ENCODE measurements at places on chromosomes 6 and 20.

GRCh38 chr6:147161974-147162495, 42.2 kb upstream of the STXBP5 start:
- peak; percentile 79 for ATAC-seq

DNA sequence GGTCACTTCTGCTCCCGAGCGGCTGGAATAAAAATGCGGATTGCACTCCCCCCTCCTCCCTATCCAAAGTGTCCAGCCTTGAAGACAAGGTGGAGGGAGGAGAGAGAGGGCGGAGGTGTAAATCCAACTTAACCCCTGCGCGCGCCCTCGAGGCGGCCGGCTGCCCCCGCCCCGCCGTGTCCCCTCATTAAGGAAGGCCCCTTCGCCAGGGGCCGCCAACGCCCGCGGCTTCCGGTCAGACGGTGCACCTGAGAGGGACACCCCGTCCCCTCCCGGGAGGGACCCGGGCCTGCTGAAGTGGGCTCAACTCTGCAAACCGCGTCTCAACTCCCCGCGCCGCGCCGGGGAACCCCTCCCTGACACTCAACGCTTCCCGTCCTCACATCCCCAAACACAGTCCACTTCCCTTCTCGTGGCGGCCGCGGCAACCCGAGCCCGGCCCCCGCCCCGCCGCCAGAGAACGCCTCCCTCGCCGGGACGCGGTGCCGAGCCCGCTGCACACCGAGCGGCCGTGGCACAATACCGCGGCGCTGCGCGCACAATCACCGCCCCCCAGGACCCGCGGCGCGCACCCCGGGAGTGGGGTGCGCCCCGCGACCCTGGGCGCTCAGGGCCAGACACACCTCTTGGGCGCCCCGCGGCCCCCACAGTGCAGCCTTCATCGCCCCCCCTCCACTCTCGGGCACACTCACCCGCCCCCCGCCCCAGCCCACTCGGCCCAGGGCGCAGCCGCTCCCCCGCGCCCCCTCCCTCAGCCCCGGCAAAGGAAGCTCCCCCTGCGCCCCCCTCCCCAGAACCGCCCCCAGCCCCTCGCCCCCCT, 102.5 kb downstream of the NOL4L start:
- ATAC-seq: peak; percentile 45

DNA sequence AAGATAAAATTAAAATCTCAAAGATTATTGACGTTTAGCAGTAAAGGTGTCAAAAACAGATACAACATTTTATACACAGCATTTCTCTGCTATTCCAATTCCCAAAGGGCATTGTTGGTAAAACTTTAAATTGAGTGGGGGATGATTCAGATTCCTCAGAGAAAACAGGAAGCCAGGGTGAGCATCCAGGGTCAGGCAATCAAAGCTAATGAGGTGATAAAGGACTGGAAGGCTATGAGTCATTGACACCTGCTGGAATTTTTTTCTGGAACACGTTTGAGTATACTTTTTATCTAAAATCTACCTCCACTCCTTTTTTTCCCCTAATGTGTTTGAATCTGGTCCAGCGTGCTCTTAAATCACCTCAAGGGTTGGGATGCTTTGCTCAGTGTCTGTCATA, 52.2 kb downstream of the FKBP1C start:
- no peak for ATAC-seq

GRCh38 chr20:49870261-49870660, 45.1 kb downstream of the SPATA2 start:
- no peak for ATAC-seq

DNA sequence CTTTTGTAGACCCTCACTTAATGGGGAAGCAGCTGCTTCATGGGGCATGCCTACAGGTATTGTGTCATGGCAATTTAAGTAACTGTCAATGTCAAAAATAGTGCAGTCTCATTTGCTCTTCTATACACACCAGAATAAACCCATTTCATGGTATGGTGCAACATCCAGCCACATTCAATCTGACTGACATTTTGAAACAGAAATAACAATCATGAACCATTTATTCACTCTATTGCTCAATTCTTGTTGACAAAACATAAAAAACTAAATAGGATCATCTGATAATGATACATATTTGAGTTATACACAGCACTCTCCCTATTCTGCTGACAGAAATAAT, 122.9 kb downstream of the MAP7 start:
- ATAC-seq: no peak

GRCh38 chr6:31359581-31359980, 2.6 kb upstream of the HLA-B start:
- ATAC-seq: no peak
